Tibial nerve (tissue), 4 donors: ENCODE measurements at places on chromosomes 5 and 9. TPM values are rescaled to one million over a fixed set of nuclear protein-coding genes. Genes with fewer than 3 reads are reported as not detected.

DNA sequence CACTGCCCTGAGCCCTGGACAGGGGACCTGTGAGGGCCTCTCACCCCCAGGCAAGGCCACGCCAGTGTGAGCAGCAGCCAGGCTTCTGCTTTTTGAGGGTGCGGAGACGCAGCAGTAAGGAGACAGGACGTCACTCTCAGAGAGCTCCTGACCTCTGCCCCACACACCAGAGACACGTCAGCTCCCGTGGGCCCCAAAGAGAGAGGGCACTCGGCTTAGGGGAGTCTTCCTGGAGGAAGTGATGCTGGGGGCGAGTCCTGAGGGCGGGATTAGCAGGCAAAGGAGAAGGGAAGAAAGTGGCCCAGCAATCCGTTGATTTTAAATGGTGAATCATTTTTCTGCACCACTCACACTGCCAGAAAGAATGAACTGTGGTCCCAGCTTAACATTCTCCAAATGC, 24.0 kb upstream of the SLC9A3 start:
- H3K4me3 ChIP-seq, result no peak overlapping the region
- H3K36me3 ChIP-seq, result no peaks in the 10 kb centered on the region
- H3K4me1 ChIP-seq, result no peaks in the 10 kb centered on the region

DNA sequence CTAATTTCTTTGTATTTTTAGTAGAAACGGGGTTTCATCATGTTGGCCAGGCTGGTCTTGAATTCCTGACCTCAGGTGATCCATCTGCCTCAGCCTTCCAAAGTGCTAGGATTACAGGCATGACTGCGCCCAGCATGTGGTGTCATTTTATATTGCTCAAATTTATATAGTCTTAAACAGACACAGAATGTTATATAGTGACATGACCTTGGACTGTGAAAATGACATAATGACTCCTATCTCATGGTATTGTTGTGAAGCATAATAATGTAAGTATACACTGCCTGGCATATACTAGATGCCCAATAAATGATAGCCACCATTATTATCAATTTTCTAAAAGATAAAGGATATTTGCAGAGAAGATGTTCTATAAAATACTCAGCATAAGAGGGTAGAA, 177.2 kb upstream of the TBCA start:
- H3K36me3 ChIP-seq, result no peaks in the 10 kb centered on the region
- H3K27me3 ChIP-seq, result peaks cover 20% of the 10 kb centered on the region
- DNase-seq, result no peak
- no peaks in the 10 kb centered on the region for H3K4me1 ChIP-seq

GRCh38 chr5:112077180-112077579, 320.2 kb upstream of the NREP start:
- H3K4me3 ChIP-seq, result no peak overlapping the region
- H3K27me3 ChIP-seq, result no peaks in the 10 kb centered on the region
- H3K4me1 ChIP-seq, result no peaks in the 10 kb centered on the region
- no peaks in the 10 kb centered on the region for H3K36me3 ChIP-seq

Gene SLC6A19
- not detected for total RNA-seq

Gene OR1J2
- not detected for total RNA-seq

DNA sequence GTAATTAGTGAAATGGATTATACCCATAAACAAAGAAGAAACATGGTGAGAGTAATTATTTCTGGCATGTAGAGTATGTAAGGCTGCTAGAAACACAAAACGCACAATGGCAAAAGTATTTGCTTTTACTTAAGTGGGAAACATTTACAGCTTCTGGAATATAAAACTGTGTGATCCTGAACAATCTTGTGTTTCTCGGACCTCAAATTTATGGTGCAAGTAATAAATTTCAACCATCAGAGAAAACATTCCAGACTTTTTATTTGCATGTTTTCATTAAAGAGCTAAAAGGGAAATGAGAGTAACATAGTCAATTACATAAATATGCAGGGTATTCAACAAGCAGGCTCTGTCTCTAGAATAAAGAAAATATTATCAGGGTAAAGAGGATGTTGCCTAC, 17.2 kb upstream of the PRR16 start:
- no peaks in the 10 kb centered on the region for H3K36me3 ChIP-seq
- no peaks in the 10 kb centered on the region for H3K27me3 ChIP-seq
- H3K4me1 ChIP-seq, result no peaks in the 10 kb centered on the region
- H3K4me3 ChIP-seq, result no peak overlapping the region

Gene GABBR2
- total RNA-seq, result not detected

- H3K36me3 ChIP-seq, result no peaks in the 10 kb centered on the region
- DNase-seq, result no peak
- H3K27me3 ChIP-seq, result no peaks in the 10 kb centered on the region
- H3K4me1 ChIP-seq, result no peaks in the 10 kb centered on the region
These were observed 8.6 kb downstream of the HAVCR2 start for GRCh38 chr5:157100140-157100679.

Gene ESM1
- not detected for total RNA-seq

Gene WNK2
- total RNA-seq, result 17.7 TPM

Gene VAV2
- 10.3 TPM for total RNA-seq

Gene CD274
- total RNA-seq, result 2.1 TPM

- no peak for DNase-seq
- no peaks in the 10 kb centered on the region for H3K36me3 ChIP-seq
- H3K27ac ChIP-seq, result peak overlapping the region; percentile 88
- H3K4me1 ChIP-seq, result peaks cover 17% of the 10 kb centered on the region
- H3K27me3 ChIP-seq, result no peaks in the 10 kb centered on the region
- peak overlapping the region; percentile 19 for H3K4me3 ChIP-seq
These were observed 28.8 kb upstream of the CDC23 start for GRCh38 chr5:138241688-138242571.

Gene NUTM2F
- total RNA-seq, result not detected

Gene CLIC3
- 120 TPM for total RNA-seq

- H3K27me3 ChIP-seq, result no peaks in the 10 kb centered on the region
- no peak for DNase-seq
- no peaks in the 10 kb centered on the region for H3K4me1 ChIP-seq
These were observed 8.1 kb downstream of the CATSPER3 start for GRCh38 chr5:134975843-134976242.

DNA sequence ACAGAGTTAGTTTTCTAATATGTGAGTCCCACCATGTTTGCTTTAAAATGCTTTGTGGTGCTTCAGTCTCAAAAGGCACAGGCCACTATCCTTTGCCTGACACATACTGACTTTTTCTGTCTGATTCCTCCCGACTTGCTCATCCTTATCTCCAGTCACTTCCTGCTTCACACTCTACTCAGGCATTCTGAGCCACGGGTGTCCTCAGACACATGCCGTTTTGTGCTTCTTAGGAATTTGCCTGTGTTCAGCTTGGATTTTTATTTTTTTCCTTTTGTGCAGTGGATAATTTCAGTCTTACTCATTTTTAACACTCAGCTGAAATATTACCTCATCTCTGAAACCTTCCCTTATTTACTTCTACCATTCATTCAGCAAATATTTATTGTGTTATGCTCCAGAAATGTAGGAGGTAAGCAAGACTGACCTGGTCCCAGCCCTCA, 54.1 kb downstream of the MAN2A1 start:
- H3K36me3 ChIP-seq, result no peaks in the 10 kb centered on the region
- peak overlapping the region; percentile 8 for H3K27ac ChIP-seq
- no peak overlapping the region for H3K4me3 ChIP-seq
- no peaks in the 10 kb centered on the region for H3K4me1 ChIP-seq

Gene NR2F1
- 70.0 TPM for total RNA-seq

DNA sequence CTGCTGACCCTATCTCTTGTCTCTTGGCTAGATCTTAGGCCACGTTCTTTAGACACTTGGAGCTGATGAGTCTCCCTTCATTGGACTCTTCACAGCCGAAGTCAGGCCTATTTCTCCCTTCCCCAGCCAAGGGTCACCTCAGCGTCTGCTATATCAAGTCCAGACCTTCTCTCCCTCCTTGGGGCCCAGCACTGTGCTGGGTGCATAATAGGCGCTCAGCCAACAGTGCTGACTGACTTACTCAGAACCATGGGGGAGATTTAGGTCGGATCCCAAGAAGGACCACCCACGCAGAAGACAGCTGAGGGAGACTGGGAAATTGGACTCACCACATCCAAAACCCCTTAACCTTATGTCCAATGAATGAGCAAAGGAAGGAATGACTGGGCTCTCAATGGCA, 5.6 kb upstream of the AMBP start:
- H3K4me3 ChIP-seq, result no peak overlapping the region
- no peaks in the 10 kb centered on the region for H3K36me3 ChIP-seq
- no peaks in the 10 kb centered on the region for H3K27me3 ChIP-seq
- H3K27ac ChIP-seq, result no peak overlapping the region

DNA sequence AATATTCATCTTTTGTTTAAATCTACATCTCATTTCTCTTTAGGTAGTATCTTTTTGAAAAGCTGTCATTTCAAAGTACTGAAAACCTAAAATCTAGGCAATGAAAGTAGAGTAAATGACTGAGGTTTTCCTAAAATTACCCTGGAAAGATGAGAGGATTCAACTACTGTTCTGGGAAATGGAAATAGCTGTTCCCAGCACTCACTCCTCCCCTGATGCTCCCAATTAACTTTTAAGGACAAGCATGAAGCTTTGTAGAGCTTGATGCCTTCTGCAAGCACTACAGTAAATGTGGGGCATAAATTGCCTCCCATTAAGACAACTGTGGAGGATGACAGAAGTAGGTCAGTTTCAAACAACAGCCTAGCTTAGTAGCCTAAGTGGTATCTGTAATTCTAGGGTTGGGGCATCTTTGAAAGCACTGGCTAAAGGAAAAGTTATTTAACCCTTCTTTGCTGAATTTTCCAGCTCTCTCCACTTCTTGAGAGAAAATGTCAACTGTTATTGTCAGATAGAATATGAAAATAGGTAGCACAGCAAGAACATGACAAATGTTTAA, 100.2 kb upstream of the GNA14 start:
- no peak overlapping the region for H3K27ac ChIP-seq
- H3K36me3 ChIP-seq, result peaks cover 4% of the 10 kb centered on the region
- H3K27me3 ChIP-seq, result no peaks in the 10 kb centered on the region
- no peak for DNase-seq
- H3K4me3 ChIP-seq, result no peak overlapping the region

DNA sequence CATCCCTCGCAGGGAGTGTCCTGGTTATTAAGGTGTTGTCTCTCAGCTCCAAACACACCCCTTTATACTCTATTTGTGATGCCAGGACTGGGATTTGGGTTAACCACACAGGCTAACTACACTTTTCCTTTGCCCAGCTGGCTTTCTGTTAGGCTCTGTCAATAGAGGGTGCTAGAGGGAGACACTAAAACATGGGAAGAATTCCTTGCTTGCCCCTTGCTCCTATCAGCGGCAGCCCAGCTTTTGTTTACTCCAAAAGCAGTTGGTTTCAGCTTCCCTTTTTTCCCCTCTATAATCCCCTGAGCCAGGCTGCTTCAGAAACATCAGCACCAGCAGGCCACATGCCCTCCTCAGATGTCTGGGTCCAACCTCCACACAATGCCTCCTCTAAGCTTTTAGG, 297.1 kb downstream of the KCTD16 start:
- H3K27me3 ChIP-seq, result no peaks in the 10 kb centered on the region
- no peak overlapping the region for H3K4me3 ChIP-seq
- peak; percentile 6 for DNase-seq
- no peaks in the 10 kb centered on the region for H3K36me3 ChIP-seq
- no peak overlapping the region for H3K27ac ChIP-seq

Gene STKLD1
- total RNA-seq, result 0.78 TPM

GRCh38 chr5:154220625-154221024, 30.1 kb downstream of the GALNT10 start:
- no peak for DNase-seq
- H3K4me1 ChIP-seq, result peaks cover 14% of the 10 kb centered on the region
- H3K27me3 ChIP-seq, result no peaks in the 10 kb centered on the region
- no peak overlapping the region for H3K4me3 ChIP-seq

DNA sequence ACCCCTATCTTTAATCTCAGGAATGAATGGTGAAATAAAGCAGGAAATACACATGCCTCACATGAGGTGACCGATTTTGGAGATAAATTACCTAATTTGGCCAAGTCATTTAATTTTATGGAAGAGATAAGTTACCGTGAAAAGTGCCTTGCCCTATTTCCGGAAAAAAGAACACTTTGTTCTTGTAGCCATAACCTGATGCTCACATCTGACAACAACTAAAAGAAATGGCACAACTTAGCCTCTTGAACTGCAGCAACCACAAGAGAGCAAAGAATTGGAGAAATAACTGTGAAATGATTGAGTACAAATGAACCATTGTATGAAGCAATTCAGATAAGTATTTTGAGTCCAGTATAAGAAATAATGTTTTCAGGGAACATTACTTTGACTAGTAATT, 628.1 kb upstream of the TYRP1 start:
- no peaks in the 10 kb centered on the region for H3K27me3 ChIP-seq
- DNase-seq, result no peak
- no peak overlapping the region for H3K27ac ChIP-seq
- H3K36me3 ChIP-seq, result no peaks in the 10 kb centered on the region
- no peaks in the 10 kb centered on the region for H3K4me1 ChIP-seq

- H3K36me3 ChIP-seq, result no peaks in the 10 kb centered on the region
- H3K4me1 ChIP-seq, result no peaks in the 10 kb centered on the region
- no peak overlapping the region for H3K27ac ChIP-seq
- H3K27me3 ChIP-seq, result no peaks in the 10 kb centered on the region
- no peak overlapping the region for H3K4me3 ChIP-seq
These were observed 186.5 kb downstream of the NSG2 start for GRCh38 chr5:174231956-174232487.

DNA sequence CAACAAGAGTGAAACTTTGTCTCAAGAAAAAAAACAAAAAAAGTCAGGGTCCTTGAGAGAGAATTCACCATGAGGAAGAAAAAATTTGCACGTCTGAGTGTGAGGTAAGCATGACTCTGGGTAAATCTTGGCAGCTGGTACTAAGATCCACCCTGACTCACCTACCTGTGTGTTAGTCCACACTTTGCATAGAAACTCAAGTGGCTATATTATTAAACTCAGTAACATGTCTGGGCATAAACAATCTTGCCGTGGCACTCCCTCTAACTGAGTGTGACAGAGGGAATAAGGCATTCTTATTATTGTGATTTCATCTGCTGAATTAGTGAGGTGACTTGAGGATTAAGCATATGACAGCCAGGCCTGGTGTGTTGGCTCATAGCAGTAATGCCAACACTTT, 259.4 kb upstream of the VLDLR start:
- no peak overlapping the region for H3K4me3 ChIP-seq
- H3K27ac ChIP-seq, result no peak overlapping the region
- no peaks in the 10 kb centered on the region for H3K36me3 ChIP-seq
- no peaks in the 10 kb centered on the region for H3K4me1 ChIP-seq
- H3K27me3 ChIP-seq, result no peaks in the 10 kb centered on the region

Gene CCDC192
- 1.8 TPM for total RNA-seq

- peaks cover 17% of the 10 kb centered on the region for H3K4me1 ChIP-seq
- no peak overlapping the region for H3K4me3 ChIP-seq
- no peaks in the 10 kb centered on the region for H3K36me3 ChIP-seq
- no peaks in the 10 kb centered on the region for H3K27me3 ChIP-seq
These were observed 1.5 kb downstream of the HAUS6 start for GRCh38 chr9:19101203-19101602.

Gene MARCOL
- total RNA-seq, result not detected

Gene NR5A1
- total RNA-seq, result not detected

Gene FGD3
- total RNA-seq, result 7.3 TPM

Gene AGTPBP1
- total RNA-seq, result 22.5 TPM

Gene DEPDC1B
- total RNA-seq, result 3.6 TPM

Gene TAF1L
- 0.21 TPM for total RNA-seq

- no peak overlapping the region for H3K4me3 ChIP-seq
- H3K4me1 ChIP-seq, result no peaks in the 10 kb centered on the region
- H3K27me3 ChIP-seq, result peaks cover 42% of the 10 kb centered on the region
- no peaks in the 10 kb centered on the region for H3K36me3 ChIP-seq
These were observed 736 bp upstream of the NKD2 start for GRCh38 chr5:1007681-1008450.

Gene RAD1
- 12.3 TPM for total RNA-seq

Gene FREM1
- 7.1 TPM for total RNA-seq

Gene IL9
- not detected for total RNA-seq

- no peak overlapping the region for H3K4me3 ChIP-seq
- H3K27me3 ChIP-seq, result no peaks in the 10 kb centered on the region
- no peak overlapping the region for H3K27ac ChIP-seq
- no peak for DNase-seq
These were observed 35.0 kb upstream of the NSMF start for GRCh38 chr9:137494104-137494544.
